ENCODE measurements at places on chromosomes 6 and 20.

DNA sequence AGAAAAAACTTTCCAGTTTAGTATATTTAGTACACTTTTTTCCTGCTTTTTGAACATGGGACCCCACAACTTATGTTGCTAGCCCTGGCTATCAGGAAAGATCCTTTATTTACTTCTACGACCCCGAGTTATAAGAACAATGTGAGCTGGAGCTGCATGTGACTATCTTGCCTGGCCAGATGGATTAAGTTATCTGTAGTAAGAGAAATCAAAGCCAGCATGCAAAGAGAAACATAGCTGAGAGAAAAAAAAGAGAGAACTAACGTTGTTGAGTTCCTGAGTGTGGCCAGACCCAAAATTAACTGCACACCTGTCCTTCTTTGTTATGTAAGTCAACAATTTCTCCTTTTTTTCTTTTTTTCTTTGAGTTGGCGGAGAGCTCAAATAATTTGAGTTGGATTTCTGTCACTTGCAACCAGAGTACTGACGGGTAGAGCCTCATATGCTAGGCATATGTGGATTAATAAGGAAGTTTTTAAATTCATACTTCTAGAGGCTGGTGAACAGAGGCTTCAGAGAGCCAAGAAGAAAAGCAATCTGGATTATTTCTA, 219.5 kb downstream of the HACE1 start:
- no peak for DNase-seq

- no peak for DNase-seq
Observed at GRCh38 chr6:153662982-153663381, 376.1 kb upstream of the OPRM1 start.

GRCh38 chr20:51600016-51600420, 57.5 kb upstream of the NFATC2 start:
- DNase-seq = no peak

DNA sequence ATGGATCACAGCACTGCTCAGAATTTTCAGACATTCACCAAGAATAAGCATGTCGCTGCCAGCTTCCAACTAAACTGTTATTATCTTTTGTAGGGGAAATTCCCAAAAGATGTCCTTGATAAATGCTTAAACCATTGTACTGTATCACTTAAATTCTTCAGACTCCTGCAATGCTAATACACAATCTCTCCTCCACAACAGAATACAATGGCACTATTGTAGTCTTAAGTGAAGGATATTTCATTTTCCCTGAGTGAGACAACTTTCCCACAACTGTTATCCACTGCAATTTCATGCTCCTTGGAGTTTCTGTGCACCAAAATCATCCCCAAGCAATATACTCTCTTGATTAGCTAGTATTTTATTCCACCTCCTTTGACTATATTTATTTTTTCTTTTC, 189.7 kb downstream of the COL9A1 start:
- DNase-seq = no peak

GRCh38 chr6:33164176-33164575, 28.1 kb downstream of the COL11A2 start:
- DNase-seq = no peak

- no peak for DNase-seq
Observed at GRCh38 chr20:4325548-4326187, 310.3 kb upstream of the RNF24 start.

DNA sequence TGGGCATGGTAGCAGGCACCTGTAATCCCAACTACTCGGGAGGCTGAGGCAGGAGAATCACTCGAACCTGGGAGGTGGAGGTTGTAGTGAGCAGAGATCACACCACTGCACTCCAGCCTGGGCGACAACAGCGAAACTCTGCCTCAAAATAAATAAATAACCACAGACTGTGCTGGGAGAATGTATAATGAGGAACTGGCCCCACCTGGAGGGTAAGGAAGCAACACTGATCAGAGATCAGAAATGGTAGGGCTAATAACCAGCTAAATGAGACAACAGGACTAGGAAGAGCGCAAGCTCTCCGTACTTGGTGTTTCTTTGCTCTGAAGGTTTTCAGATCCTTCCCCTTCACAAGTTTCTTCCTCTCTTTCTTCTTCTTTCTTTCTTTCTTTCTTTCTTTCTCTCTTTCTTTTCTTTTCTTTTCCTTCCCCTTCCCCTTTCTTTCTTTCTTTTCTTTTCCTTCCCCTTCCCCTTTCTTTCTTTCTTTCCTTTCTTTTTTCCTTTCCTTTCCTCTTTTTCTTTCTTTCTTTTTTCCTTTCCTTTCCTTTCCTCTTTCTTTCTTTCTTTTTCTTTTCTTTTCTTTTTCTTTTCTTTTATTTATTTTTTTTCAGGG, 14.6 kb downstream of the CCM2L start:
- DNase-seq = no peak

DNA sequence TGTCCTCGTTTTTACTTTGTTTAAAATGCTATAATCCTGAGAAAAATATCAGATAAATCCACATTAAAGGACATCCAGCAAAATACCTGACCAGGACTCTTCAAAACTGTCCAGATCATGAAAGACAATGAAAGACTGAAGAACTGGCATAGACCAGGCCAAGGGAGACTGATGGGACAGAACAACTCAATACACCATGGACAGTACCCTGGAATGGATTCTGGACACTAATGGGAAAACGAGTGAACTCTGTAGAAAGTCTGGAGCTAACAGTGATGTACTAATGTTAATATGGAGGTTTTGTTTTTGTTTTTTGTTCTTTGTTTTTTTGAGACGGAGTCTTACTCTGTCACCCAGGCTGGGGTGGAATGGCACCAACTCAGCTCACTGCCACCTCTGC, 461.4 kb downstream of the CD83 start:
- no peak for DNase-seq
